ENCODE measurements at places on chromosomes 7 and 10.

DNA sequence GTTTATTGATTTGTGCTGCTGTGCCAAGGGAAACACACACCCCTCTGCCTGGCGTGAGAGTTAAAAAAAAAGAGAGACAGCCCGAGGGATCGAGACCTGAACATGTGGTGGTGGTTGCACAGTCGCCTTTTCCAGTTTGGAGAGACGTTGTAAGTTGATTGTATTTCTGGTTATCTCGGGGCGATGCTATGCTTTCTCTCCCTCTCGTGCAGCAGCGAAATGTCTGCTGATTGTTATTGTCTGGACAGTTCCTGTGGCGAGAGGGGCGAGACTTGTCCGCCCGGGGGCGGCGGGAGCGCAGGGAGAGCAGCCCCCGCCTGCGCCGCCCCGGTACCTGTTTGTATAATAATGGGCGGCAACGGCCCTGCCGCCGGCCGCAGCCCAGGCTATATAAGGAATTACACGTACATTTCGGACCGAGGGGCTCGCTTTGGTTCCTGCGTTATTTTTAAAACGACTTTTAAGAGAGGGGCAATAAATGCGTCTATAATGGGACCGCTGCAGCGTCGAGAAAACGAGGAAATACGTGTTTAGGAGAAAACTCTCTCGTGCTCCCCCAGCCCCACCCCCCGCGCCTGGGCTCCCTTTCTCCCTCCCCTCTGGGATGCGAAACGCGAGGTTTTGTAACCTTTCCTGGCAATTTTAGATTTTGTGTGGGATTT lies 1.7 kb downstream of the ZEB1 start:
- no peak for DNase-seq

DNA sequence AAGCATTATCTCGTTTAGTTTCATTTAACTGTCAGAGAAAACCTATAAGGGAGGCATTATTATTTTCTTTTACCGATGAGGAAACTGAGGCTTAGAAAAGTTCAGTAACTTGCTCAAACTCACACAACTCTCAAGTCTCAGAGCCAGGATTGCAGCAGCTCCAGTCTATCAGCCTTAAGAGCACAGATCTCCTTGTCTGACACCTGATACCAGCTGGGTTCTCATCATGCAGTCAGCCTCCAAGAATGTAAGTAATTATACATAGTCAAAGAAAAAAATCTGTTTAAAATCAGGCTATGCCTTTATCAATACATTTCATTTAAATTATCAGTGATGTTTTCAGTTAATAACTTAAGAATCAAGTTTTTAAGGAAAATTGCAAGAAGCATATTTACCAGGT lies 236.6 kb upstream of the TCF7L2 start:
- DNase-seq = no peak

- DNase-seq = no peak
These were observed 6.0 kb downstream of the ATP6V1F start for GRCh38 chr7:128868624-128869137.

DNA sequence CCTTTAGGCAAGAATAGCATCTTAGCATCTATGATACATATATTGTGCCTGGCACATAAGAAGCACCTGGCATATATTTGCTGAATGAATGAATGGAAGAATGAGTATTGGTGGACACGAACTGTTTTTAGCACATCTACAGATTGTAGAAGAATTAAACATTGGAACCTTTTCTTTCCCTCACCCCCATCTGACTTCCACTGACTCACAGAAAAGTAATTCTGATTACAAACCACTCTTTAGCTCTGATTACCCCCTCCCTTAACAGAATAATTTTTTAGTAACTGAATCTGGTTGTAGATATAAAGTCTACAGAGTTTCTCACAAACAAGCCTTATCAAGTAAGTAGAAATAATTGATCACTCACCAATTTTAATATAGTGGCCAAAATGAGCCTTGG lies 31.9 kb downstream of the SLC26A4 start:
- no peak for DNase-seq

- no peak for DNase-seq
These were observed 45.4 kb downstream of the BLVRA start for GRCh38 chr7:43803865-43804264.

DNA sequence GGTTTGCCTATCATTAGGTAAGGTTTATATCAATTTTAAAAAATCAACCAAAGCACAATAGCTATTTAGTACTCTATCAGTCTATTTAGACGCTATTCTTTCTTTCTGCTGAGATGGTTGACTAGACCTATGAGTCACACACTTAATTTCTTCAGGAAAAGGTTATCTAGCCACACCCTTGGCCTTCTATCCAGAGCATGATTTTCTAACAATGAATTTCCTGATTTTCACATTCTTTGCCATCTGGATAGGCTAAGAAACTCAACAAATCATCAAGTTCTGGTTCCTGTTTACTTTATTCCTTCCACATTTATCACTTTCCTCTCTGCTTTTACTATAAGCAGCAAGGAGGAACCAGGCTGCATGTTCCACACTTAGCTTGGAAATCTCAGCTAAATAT lies 8.1 kb downstream of the PRPS1L1 start:
- DNase-seq = no peak

GRCh38 chr10:80589726-80590373 lies 52.1 kb downstream of the SH2D4B start:
- DNase-seq = no peak

DNA sequence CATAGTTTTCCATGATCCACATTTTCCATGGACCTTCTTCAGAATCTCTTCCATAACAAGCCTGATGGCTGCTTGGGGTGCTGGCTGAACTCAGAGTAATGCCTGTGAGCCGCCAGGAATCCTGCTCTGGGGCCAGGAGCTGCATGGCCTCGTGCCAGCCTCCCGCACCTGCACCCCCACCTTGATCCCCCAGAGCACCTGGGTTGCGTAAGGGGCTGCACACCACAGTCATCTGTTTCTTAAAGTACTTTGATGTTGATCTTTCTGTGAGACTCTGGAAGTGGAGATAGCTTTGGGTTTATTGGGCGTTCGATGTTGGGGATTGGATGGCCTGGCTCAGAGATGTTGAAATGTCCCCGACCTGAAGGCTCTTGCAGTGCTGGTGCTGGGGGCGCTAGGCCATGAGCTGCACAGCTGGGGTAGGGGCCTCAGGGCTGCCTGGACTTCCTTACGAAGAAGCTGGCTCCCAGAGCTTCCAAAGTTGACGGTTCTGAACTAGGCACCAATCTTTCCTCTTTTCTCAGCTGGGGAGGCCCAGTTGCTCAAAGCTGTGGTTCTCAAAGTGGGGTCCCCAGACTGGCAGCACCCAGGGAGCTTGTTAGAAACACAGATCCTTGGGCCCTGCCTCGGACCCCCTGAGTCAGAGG lies 534.0 kb downstream of the DNAJB6 start:
- no peak for DNase-seq

DNA sequence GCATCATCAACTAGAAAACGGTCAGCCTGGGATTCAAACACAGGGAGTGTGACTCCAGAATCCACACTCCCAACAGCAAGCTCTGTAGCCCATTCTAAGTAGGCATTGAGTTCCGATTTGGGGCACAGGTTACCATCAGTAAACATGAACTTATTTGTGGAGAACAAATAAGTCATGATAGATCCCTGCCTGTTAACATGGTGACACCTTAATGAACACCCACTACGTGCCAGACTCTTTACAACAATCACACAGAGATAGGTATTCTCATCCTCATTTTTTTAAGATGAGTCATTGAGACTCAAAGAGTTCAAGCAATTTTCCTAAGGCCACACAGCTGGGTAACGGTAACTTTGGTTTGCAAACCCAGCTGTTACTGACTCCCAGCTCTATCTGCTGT lies 91.5 kb downstream of the LYZL2 start:
- no peak for DNase-seq

DNA sequence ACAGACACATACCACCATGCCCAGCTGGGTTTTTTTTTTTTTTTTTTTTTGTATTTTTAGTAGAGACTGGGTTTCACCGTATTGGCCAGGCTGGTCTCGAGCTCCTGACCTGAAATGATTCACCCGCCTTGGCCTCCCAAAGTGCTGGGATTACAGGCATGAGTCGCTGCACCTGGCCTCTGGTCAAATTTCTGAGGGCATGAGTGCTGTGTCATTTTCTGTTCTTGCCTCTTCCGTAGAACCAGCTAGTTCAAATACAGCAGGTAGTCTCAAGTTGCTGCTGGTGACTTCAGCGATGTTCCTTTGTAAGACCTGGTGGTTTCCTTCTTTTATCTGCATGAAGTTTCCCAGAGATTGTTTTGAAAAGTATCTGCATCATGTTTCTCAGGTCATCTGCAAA lies 134.8 kb upstream of the SHH start:
- no peak for DNase-seq

GRCh38 chr7:141706239-141707064 lies 1.7 kb upstream of the WEE2 start:
- DNase-seq = no peak

- DNase-seq = no peak
These were observed 21.0 kb downstream of the SVIL start for GRCh38 chr10:29613791-29614190.

- no peak for DNase-seq
These were observed 65.4 kb upstream of the APBB1IP start for GRCh38 chr10:26372513-26373354.

DNA sequence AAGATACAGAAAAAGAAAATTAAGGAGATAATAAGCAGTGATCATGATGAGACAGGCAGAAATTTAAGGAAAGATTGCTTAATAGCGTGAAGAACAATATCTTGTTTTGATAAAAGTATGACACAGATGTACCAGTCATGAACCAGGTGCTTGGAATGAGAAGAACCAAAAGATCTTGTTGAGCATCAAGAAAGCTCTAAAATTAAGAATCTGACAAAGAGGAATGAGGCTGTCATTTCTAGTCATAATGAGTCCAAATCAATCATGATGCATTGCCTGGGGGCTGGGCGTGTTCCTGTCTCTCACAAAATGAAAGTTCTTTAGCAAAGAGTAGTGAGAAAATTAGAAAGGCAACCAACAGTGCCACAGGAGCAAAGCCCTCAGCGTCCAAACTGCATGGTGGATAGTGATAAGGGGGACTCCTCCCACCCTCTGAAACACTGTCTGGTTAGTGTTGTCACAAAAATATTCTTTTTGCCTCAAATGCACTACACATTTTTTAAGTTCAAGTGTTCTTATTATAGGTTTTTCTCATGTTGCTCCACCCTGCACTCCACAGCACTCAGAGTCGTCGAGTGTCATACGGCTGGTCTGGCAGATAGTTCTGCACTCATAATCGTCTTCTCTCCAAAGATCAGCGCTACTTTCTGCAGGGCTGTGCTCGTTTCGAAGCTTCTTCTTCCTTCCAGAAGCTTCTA lies 439.6 kb downstream of the TNS3 start:
- no peak for DNase-seq

DNA sequence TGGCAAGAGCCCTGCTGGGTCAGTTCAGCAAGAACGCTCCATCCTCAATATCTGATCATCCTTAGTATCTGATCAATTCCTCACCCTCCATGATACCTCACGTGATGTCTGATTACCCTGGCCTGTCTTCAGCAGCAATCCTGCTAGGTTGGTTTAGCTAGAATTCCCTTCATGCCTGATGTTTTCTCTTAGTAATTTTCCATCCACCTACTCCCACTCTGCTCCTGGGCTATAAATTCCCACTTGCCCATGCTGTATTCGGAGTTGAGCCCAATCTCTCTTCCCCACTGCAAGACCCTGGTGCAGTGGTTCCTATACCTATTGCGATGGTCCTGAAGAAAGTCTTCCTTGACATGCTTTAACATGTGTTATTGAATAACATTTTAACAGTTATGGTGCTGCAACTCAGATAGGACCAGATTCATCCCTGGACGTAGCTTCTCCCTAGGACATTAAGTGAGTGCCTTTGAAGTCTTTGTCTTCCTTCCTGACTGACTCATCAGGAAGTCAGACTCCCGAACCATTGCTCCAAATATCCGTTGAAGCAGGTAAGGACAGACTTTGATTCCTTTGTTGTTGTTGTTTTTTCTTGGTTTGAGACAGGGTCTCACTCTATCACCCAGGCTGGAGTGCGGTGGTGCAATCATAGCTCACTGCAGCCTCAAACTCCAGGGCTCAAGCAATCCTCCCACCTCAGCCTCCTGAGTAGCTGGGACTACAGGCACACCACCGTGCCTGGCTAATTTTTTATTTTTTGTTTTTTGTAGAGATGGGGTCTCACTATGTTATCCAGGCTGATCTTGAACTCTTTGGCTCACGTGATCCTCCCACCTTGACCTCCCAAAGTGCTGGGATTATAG lies 29.4 kb upstream of the CLDN3 start:
- no peak for DNase-seq

All from NK-92 treated with Interleukin-12 subunit alpha and Interleukin-12 subunit beta, amount 100 ng/mL, for 24 hours (cell line).